ENCODE measurements at places on chromosomes 11 and 22.
A peak's percentile ranks its signal among the peaks of the same experiment; 100 is the strongest.

- DNase-seq, result no peak
Observed at GRCh38 chr11:115221461-115222069, 282.6 kb downstream of the CADM1 start.

GRCh38 chr11:117426941-117427340 is 99.3 kb downstream of the CEP164 start:
- no peak for DNase-seq

DNA sequence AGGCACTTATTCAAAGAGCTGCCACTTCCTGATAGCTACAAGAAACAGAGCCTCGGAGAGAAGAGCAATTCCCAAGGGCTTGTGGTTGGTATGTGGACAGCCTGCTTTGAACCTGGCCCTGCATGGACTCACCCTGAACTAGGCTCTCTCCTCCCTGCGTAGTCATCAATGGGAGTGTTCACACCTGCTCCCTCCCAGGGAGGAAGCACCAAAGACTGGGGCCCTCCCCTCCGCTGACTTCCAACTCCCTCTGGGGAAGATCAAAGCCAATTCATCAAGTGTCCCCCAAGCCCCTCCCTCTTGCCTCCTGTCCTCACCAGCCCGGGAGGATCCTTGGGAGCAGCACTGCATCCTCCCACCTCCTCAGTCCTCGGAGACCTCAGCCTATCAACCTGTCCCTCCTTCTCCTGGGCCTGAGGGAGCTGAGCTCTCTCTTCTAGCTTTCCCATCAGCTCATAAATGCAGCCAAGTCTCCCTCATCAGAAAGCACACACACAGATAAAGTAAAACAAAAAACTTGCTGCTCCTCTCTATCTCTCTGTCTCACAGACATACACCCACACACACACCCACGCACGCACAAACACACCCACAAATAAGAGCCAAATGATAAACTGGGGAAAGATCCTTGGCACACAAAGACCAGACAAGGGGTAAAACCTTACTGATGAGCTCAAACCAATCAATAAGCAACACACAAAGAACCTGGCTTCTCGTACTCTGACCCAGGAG is 3.3 kb downstream of the A4GALT start:
- DNase-seq, result no peak

DNA sequence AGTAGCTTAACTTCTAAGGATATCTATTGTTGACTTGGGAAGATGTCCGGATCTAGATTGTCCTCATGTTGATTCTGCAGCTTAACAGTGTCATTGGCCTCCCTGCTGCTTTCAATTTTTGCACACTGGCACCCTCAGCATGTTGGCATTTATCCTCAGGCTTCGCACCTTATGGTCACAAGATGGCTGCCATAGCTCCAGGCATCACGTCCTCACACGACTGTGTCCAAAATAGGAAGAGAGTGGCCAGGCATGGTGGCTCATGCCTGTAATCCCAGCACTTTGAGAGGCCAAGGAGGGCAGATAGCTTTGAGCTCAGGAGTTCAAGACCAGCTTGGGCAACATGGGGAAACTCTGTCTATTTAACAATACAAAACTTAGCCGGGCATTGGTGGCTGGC is 58.3 kb upstream of the RASD2 start:
- no peak for DNase-seq

GRCh38 chr11:110172468-110173065 is 79.4 kb downstream of the ZC3H12C start:
- no peak for DNase-seq

DNA sequence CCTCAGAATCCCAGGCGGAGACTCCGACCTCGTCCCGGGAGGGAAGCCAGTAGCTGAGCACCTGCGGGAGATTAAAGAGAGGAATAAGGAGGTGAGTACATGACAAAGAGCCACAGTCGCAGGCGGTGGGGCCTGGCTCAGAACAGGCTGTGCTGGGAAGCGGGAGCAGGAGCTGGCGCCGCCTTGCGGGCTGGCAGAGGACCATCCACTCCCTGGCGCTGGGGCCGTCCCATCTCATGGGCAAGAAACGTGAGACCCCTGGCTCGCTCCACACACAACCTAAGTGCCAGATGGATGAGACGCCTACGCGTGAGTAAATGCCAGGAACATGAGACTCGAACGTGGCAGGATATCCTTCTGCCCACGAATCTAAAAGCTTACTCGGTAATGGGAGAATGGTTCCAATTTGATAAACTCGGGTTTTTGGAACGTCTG is 6.3 kb downstream of the CEND1 start:
- peak; percentile 76 for DNase-seq

DNA sequence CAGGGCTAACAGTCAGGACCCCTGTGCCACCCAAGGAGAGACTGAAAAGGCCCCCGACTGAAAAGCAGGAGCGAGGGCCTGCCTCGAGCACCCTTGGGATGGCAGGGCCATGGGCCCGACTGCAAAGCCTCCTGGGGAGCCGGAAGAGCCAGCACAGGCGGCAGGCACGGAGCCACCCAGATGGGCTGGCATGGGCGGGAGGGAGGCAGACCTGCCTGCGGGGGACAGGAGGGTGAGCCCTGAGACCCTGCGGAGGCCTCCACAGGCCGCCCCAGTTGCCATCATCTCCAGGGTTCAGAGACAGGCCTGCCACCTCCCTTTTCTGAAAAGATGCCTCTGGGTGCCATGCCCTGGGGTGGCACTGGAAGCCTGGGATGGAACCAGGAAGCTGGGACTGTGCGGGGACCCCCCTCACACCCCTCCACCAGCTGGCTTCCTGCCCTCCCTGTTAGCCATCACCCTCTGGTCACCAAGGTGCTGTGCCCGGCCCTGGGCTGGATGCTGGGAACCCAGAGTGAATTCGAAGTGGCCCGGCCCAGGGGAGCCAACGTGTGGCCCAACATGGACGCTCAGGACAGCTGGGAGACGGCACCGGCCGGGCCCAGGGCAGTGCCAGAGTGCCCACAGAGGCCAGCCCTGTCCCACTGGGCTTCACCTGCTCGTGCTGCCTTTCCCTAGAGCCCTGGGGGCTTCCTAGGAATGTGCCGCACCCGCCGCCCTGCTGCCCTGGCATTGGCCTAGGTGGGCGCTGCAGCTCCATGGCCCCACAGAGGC is 13.8 kb downstream of the TSPAN32 start:
- no peak for DNase-seq

GRCh38 chr22:22591348-22592299 is 32.6 kb upstream of the PRAME start:
- no peak for DNase-seq

DNA sequence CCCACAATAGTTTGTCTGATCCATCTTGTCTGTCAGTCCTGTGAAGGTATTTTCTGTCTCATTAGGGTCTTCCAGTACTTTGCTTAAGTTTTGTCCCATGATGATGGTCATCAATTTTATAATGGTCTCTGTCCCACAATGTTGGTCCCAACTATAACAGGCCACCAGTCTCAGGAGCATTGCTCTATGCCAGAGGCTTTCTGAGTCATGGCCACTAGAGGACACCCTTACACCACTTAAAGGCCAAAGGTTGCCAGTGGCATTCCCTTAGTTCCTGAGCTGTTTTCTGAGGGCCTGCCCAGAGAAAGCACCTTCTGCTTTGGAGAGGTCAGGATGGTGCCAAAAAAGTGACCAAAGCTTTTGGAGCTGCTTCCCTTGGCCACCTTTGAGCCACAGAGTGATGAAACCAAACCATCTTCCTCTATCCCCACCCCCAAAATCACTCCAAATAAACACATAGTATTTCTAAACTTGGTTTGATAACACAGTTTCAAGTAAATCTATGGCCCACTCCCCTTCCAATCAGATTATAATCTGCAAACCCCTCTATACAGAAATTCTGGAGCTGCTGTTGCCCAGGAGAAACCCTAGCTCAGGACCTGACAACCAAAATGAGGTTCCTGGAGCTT is 19.3 kb downstream of the EIF3F start:
- peak; percentile 22 for DNase-seq

- DNase-seq, result no peak
Observed at GRCh38 chr22:24510637-24511625, 15.8 kb downstream of the UPB1 start.

DNA sequence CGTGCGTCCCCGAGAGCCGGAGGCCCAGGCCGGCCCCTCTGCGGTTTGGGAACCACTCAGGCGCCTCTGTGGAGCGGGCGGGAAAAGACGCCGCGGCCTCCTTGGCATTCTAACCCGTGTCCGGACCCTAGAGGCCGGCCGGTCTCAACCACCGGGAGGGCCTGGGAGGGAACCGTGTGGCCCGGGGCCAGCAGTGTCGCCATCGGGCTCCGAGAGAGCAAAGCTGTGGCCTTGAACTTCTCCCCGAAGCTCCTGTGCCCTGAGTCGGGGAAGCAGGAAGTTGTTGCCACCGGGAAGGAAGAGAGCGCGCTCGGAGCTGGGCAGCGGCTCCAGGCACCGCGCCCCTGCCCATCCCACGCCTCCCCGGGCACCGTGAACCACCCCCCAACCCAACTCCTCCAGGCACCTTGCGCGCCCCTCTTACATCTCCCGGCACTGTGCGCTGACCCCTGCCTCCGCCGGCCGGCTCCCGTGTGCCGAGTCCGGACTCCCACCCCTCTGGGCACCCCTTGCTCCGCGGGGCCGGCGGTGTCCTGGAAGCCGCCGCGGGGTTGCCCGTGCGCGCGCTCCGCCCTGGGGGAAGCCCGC is 80.0 kb upstream of the PPARA start:
- peak; percentile 77 for DNase-seq

GRCh38 chr11:132410383-132410782 is 1040.0 kb downstream of the NTM start:
- DNase-seq, result no peak

- DNase-seq, result no peak
Observed at GRCh38 chr11:15965562-15966250, 390.6 kb downstream of the SOX6 start.

DNA sequence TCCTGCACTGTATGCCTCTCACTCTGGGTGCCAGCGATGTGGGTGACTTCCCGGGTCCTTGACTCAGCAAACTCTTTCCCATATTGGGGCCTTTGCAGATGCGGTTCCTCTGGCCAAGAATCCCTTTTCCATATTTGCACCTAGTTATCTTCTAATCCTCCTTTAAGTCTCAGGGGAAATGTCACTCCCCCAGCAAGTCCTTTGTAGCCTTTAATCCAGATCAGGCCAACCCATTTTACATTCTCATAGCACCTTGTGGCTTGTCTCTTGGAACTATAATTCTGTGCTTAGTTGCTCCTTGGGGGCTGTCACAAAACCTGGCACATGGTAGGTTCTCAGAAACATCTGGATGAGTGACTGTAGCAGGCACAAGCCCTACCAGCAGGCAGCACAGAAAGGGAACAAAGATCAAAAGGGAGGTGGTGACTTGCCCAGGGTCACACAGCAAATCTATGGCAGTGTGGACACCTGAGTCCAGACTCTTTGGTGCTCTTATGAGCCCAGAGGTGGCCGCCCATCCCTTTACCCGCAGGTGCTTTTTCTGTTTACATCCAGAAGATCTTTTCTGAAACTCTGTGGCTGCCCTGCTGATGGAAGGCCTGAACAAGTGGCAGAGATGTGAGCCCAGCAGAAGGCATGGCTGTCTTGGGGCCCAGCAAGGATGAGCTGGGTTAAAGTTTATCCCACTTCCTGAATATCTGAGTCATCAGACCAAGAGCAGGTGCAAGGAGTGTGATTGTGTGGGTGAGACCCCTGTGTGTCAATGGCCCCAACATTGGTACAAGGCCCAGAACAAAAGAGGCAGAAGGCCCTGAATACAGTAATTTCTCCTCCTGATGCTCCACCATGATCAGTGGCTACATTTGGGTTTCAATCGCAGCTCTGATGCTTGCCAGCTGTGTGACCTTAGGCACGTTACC is 78.6 kb upstream of the GRK3 start:
- no peak for DNase-seq

DNA sequence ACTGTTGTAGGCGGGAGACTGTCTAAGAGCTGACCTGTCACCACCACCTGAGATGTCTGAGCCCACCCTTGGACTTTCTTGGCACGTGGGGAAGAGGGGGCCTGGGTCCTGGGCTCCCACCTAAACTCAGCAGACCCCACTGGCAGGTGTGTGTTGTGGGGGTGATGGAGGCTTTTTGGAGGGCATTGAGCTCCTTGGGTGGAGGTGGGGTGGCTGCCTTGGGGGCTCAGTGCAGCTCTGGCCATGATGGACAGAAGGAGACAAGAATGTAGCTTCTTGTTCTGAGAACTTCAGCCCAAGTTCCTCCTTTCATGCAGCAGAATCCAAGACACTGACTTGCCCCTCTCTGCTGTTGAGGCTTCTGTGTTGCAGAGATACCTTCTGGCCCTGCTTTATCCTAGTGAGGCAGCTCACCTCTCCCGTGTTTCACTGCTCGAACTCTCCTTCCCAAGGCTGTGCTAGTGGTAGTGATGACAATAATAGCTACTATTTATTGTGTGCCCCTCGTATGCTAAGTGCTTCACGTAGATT is 116.6 kb upstream of the OR4B1 start:
- no peak for DNase-seq

- no peak for DNase-seq
Observed at GRCh38 chr11:93192163-93192562, 5.6 kb downstream of the SLC36A4 start.

DNA sequence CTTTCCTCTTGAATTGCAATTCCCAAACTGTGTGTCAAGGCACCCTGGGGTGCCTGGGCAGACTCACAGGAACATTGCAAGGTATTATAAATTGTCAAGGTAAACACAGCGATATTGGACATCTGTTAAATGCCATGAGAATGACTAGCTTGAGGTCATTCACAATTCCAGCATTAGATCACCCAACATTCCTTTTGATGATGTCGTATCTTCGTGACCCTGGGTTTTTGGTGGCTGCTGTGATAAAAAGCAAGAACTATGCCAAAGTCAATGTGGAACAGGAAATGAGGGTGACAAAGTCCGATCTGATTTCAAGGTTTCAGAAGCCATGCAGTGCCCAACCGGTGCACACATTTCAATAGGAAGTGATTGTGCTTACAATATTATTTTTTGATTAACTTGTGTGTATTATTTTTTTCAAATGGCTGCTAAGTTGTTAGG is 458.4 kb downstream of the MIAT start:
- DNase-seq, result no peak

DNA sequence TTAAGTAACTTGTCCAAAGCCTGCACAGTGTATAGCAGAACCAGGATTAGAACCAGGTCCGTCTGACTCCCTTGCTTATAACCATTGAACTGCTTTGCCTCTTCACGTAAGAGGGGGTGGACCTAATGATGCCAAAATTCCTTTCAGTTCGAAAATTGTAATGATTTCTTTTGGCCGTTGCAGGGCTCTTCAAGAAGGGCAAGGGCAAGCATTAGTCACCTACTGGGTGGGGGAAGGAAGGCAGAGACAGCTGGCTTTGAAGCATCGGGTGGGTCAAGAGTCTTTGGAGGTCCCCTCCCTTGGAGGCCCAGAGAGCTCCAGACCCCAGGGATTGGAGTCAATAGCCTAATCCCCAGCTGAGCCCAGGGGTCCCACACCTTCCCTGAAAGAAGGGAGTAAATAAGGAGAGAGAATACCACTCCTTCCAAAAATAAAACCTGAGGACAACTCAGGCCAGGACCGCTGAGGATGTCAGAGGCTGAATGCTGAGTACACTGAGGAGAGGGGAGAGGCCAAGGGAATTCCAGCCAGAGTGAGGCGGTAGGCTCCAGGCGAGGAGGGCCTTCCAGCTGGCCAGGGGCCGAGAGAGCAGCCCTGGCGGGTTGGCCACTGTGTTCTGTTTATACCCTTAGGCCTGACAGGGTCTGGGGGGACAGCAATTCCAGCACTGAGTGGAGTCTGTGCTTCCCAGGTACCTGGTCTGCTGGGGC is 14.1 kb downstream of the CREB3L1 start:
- no peak for DNase-seq

- no peak for DNase-seq
Observed at GRCh38 chr11:69483691-69484426, 2.4 kb downstream of the LINC01488 start.

All from hippocampal formation (tissue), 2 donors.